ENCODE measurements at places on chromosomes 3 and 15. TPM values are rescaled to one million over a fixed set of nuclear protein-coding genes. Genes with fewer than 3 reads are reported as not detected.
A peak's percentile ranks its signal among the peaks of the same experiment; 100 is the strongest.

DNA sequence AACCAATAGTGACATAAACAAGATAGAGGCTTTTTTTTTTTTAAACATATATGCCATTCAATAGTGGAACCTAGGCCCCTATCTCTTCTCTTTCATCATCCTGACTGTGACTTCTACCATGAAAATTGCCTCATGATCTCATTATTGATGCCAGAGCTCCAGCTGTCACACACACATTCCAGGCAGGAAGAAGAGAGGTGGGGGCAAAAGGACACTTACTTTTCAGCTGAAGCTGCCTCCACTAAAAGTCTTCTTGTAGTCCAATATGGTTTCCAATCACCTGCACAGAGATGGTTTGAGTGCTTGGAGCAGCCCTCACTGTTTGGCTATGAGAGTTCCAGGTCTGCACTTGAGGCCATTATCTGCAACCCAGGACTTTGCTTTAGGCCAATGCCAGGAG lies 45.0 kb downstream of the CLEC3B start:
- DNase-seq = no peak

DNA sequence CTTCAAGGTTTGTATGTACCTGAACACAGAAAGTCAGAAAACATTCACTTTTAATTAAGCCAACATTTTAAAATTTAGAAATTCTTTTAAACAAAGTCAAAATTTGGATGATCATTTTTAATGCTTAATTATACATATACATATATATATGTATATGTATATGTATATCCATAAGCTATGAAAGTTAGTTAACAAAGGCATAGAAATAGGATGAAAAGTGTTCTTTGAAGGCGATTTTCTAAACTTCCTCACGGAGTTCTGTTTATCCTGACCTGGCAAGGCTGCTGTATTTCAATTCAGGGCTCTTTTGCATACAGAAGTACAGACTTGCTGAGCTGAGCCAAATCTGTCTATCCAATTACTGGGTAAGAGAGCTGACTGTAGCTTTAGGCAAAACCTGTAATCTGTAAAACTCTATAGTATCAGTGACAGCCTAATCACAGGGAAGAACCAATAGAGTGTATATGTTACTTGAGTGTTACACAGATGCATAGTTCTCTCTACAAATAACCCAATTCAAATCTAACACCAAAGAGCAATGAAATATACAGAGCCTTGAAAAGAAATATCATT lies 32.1 kb upstream of the THRB start:
- peak; percentile 40 for DNase-seq

GRCh38 chr3:16658925-16659793 lies 53.9 kb upstream of the DAZL start:
- DNase-seq = no peak

DNA sequence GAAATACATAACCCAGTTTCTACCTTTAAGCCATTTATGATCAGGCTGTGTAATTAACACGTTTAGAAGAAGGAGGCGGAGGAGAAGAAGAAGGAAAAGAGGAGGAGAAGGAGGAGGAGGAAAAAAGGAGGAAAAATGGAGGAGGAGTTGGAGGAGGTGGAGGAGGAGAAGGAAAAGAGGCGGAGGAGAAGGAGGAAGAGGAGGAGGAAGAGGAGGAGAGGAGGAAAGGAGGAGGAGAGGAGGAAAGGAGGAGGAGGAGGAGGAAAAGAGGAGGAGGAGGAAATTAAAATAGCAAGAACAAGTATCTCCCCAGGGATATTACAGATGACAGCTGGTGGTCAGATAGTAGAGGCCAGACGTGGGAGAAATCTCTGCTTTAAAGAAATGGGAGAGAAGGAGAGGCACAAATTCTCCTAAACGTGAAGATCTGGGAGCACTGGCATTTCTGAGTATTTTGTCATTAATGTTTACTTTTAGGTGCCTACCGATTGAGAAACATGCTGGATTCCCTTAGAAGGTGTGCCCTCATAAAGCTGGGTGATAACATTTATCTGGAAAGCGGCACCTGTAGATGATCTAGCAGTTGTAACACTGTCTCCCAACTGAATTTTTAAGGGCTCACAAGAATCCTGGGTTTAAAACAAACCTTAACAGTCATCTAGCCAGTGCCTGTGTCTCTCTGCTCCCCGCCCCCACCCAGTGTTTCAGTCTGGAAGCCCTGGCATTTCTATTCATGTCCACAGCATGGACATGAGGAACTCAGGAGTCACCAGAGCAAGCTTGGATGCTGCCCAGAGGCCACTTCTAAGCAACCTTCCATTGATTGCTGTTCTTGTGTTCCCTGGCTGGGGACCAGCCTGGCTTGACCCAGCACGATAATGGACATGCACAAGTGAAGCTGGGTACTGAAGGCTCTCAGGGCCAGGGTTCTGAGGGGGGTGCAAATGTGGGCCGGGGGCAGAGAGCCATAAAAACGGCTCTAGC lies 75.2 kb downstream of the CHRNA7 start:
- DNase-seq = no peak

DNA sequence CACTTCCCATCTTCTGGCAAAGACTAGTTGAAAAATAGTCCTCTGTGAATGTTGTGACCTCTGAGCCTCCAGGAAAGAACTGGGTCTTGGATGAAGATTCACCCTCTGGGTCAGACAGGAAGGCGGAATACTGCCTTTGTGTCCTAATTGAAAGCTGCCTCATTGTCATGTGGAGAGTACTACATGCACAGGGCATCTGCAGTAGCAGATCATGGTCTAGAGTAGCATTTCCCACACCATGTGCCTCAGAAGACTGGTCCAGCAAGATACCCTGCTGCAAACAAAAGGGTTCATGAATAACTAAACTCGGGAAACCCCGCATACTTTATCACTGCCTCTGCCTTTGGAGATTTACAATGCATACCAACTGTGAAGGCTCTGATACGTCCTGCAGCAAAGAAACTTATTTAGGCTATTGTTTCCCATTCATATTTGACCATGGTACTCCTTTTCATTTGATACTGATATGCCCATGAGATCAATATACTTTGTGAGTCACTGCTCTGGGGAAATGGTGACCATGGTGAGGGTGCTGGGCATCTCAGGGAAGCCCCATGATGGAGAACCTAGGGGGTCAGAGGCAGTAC lies 22.7 kb downstream of the IRAK2 start:
- DNase-seq = no peak

DNA sequence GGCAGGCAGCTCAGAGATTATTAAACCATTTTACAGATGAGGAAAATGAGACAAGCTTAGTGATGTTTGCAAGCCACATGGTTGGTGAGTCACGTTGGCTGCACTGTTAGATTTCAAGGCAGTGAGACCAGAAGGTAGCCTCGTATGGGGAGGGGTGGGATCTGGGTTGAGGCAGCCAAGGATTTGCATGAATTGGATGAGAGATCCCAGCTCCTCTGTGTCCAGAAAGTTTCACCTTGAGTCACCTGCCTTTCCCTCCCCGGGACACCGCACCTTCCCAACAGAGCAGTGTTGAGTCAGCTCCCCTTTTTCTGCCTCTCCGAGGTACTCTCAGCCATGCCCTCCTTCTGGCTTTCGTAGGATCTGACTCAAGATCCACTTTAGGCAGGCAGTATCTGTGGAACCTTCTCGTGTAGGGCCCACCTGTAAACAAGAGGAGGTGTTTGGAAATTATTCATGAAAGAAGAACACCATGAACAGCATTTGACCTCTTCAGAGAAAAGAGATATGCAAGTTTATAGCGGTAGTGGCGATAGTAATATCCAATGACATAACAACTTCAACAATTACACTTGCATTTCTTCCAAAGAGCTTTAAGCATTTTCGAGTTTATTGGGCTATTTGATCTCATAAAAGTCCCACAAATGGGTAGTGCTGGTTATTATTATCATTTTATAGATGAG lies 46.8 kb upstream of the VPS8 start:
- no peak for DNase-seq

DNA sequence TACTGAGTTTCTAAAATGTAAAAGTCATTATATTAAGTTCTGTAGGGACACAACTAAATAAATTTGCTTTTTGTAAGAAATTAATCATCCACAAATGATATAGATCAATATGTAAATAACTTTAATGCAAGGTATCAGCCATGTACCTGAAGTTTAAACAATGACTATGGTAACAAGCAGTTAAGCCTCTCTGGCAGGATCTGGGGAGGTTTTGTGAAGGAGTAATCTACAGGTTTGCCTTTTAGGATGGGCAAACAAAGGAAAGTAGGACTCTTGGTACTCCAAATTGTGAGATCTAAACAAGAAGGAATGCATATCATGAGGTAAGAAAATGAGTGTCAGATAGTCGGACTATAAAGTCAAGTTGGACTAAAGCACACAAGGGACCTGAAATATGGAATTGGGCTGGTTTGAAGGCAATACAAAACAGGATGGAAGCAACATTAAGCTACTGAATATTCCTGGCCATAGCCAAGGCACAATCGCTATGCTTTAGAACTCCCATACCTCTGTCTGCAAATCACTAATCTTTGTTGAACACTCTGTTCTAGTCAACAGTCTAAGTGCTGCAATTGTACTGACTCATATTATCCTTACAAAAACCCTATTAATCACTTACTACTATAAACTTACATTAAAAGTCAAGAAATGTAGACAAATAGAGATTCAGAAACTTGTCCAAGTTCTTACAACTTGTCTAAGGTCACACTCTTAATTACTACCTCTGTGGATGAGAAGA lies 412.8 kb downstream of the DIPK2A start:
- no peak for DNase-seq

GRCh38 chr3:80307844-80308243 lies 540.0 kb upstream of the ROBO1 start:
- DNase-seq = no peak

GRCh38 chr3:185926445-185926844 lies 11.4 kb downstream of the TRA2B start:
- no peak for DNase-seq

DNA sequence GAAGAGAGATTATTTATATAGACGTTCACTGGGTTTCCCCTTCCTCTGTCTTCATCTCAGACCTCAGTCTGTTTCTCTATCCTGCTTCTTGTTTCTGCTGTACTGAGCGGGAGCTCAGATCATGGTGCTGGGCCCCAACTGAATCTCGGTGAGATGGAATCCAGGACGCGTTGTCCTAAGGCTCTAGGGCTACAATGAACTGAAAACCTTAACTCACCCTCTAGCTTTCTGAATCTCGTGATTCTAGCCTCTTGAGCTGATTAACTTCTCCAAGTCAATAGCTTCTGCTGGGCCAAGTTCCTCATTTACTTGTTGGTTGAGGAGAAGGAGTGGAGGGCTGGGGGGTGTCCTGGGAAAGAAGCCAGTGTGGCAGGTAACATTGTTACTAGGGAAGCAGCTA lies 32.7 kb upstream of the MAP3K13 start:
- DNase-seq = no peak

The ZNF774 gene
- 8.2 TPM for total RNA-seq

The SV2B gene
- total RNA-seq = 2.6 TPM

The CORO2B gene
- 0.72 TPM for total RNA-seq

The WWTR1 gene
- total RNA-seq = 110 TPM
